IMR-90 (cell line): ENCODE measurements at places on chromosomes 6 and 20.

GRCh38 chr6:55913228-55914195 lies 38.1 kb upstream of the BMP5 start:
- no peaks in the 10 kb centered on the region for H3K27me3 ChIP-seq
- H3K4me1 ChIP-seq: peaks cover 4% of the 10 kb centered on the region
- H3K4me3 ChIP-seq: no peak overlapping the region

- H3K27me3 ChIP-seq: no peaks in the 10 kb centered on the region
- no peak overlapping the region for H3K27ac ChIP-seq
- no peak overlapping the region for H3K4me3 ChIP-seq
- no peak for DNase-seq
- no peaks in the 10 kb centered on the region for H3K4me1 ChIP-seq
Observed at GRCh38 chr6:7451326-7451725, 61.7 kb downstream of the RIOK1 start.

DNA sequence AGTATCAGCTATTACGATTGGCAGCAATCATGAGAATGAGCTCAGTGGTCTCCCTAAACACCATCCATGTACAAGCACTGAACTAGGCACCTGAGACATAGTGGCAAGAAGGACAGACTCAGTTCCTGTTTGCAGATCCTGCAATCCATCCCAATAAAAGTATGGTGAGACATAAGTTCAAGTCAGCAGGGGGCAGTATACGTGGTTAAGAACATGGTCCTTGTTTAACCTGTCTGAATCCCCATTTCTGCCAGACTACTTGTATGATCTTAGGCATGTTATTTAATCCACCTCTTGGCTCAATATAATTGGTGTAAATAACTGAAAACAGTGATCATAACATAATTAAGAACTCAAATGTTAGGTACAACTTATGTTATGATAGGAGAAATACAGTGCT lies 33.2 kb upstream of the PNISR start:
- no peak overlapping the region for H3K4me3 ChIP-seq
- DNase-seq: peak; percentile 44
- H3K27ac ChIP-seq: no peak overlapping the region
- no peaks in the 10 kb centered on the region for H3K27me3 ChIP-seq
- peaks cover 3% of the 10 kb centered on the region; the same call in 1 of the 2 replicates for H3K36me3 ChIP-seq

DNA sequence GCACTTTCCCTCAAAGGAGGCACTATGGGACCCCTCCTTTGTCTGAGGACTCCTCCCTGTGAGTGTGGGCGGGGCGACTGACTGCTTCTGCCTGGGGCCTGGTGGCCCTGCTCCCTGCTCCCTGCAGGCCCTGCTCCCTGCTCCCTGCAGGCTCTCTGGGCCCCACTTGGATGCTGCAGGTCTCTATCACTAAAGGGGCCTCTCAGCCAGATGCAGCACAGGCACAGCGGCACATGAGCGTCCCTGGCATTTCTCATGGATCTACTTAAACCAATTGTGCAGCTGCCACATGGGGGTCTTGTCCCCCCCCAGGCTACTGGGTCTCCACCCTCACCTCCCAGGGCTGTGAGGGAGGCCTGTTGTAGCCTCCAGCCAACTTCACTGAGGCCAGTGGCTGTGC lies 7.8 kb downstream of the EEF1A2 start:
- H3K27ac ChIP-seq: no peak overlapping the region
- no peaks in the 10 kb centered on the region for H3K36me3 ChIP-seq
- no peaks in the 10 kb centered on the region for H3K4me1 ChIP-seq
- peaks cover 18% of the 10 kb centered on the region for H3K27me3 ChIP-seq

GRCh38 chr6:83429857-83430610 lies 817 bp downstream of the ME1 start:
- DNase-seq: peak; percentile 40
- peak overlapping the region; percentile 97 for H3K4me3 ChIP-seq
- no peaks in the 10 kb centered on the region for H3K36me3 ChIP-seq
- H3K4me1 ChIP-seq: peaks cover 7% of the 10 kb centered on the region

DNA sequence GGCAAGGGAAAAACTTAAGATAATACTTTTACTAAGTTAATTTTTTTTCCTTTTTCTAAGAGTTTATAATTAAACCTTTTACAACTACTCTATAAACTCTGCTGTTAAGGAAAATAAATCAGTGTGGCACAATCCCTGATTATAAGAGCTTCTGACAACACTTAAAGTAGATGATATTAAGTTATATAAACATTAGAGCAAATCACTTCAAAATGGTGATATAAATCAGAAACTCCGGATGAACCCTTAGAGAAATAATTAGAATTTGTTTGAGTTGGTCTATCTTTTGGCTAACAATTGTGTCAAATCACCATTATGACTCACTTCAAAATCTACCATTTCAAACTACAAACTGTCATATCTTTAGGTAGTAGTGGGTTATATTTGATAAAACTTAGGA lies 104.9 kb downstream of the ARHGAP18 start:
- H3K27ac ChIP-seq: no peak overlapping the region
- no peaks in the 10 kb centered on the region for H3K27me3 ChIP-seq
- H3K4me3 ChIP-seq: no peak overlapping the region
- H3K36me3 ChIP-seq: no peaks in the 10 kb centered on the region; the same call in 1 of the 2 replicates
- peaks cover 4% of the 10 kb centered on the region; the same call in 1 of the 2 replicates for H3K4me1 ChIP-seq

- no peak overlapping the region for H3K4me3 ChIP-seq
- H3K27me3 ChIP-seq: no peaks in the 10 kb centered on the region
- H3K27ac ChIP-seq: no peak overlapping the region
- H3K36me3 ChIP-seq: no peaks in the 10 kb centered on the region
- no peak for DNase-seq
Observed at GRCh38 chr20:18727032-18727508, 86.5 kb upstream of the SCP2D1 start.

- peaks cover 23% of the 10 kb centered on the region; the same call in 1 of the 2 replicates for H3K4me1 ChIP-seq
- H3K27me3 ChIP-seq: no peaks in the 10 kb centered on the region
- no peak for DNase-seq
- peak overlapping the region; percentile 55; the same call in 1 of the 2 replicates for H3K27ac ChIP-seq
- H3K4me3 ChIP-seq: no peak overlapping the region
Observed at GRCh38 chr6:105810922-105811482, 275.1 kb upstream of the PRDM1 start.

GRCh38 chr20:58623579-58624473 lies 27.3 kb upstream of the STX16 start:
- no peaks in the 10 kb centered on the region for H3K36me3 ChIP-seq
- H3K4me1 ChIP-seq: peaks cover 24% of the 10 kb centered on the region
- no peak overlapping the region for H3K4me3 ChIP-seq
- peak overlapping the region; percentile 83 for H3K27ac ChIP-seq
- DNase-seq: peak; percentile 97

- DNase-seq: no peak
- H3K27me3 ChIP-seq: peaks cover 8% of the 10 kb centered on the region
- H3K36me3 ChIP-seq: no peaks in the 10 kb centered on the region
Observed at GRCh38 chr6:10402648-10403311, 12.1 kb downstream of the TFAP2A start.

- H3K27me3 ChIP-seq: no peaks in the 10 kb centered on the region
- H3K4me3 ChIP-seq: no peak overlapping the region
- peaks cover 25% of the 10 kb centered on the region for H3K4me1 ChIP-seq
- peak overlapping the region; percentile 58 for H3K27ac ChIP-seq
- peak; percentile 99 for DNase-seq
Observed at GRCh38 chr6:170438402-170438753, 114.7 kb downstream of the PSMB1 start.

DNA sequence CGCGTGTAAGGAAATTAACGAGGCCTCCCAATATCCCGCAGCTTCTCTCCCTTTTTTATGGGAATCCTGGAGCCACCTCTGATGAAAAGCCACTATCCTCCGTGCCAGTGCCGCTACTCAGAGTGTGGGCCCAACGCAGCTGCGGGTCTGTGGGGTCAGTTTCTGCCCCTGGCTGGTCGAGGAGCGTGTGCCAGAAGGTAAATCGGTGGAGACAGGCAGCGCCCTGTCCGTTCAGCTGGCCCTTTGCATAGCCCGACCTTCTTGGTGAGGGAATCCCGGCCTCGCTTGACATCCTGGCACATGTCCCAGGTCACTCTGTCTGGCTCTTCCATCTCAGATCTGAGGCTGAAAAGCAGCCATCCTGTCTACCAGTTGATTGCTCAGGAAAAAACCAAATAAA lies 4.6 kb downstream of the THBS2 start:
- H3K27ac ChIP-seq: no peak overlapping the region
- peaks cover 35% of the 10 kb centered on the region for H3K36me3 ChIP-seq
- DNase-seq: no peak
- H3K27me3 ChIP-seq: no peaks in the 10 kb centered on the region

DNA sequence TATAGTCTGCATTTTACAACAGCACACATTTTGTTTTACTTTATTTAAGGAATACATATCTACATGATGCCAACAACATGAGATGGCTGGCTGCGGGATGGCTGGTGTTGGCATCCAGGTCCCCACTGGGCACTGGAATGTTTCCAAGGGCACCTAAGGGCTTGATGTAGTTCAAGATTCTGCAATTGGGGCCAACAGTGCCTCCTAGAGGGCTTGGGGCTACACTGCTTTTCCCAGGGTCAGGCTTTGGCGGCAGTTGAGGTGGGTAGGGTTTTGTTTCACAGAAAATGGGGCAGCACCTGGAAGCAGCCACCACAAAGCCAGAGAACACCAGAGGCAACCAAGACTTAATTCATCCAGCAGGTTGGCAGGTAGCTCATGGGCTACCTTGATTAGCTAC lies 202.2 kb upstream of the PRND start:
- H3K36me3 ChIP-seq: no peaks in the 10 kb centered on the region
- H3K27ac ChIP-seq: no peak overlapping the region
- no peak for DNase-seq

DNA sequence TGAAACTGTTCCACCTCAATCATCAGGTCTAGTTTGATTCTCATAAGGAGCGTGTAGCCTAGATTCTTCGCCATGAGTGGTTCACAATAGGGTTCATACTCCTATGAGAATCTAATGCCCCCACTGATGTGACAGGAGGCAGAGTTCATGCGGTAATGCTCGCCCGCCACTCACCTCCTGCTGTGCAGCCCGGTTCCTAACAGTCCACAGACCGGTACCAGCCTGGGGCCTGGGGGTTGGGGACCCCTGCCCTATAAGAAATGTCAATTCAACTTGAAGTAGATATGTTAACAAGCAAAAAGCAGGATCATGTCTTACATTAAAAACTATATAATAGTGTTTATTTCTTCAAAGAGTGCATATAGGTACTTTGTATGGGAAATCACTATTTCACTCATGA lies 216.5 kb downstream of the COL19A1 start:
- no peaks in the 10 kb centered on the region for H3K4me1 ChIP-seq
- DNase-seq: no peak
- no peak overlapping the region for H3K27ac ChIP-seq
- no peaks in the 10 kb centered on the region for H3K27me3 ChIP-seq
- H3K36me3 ChIP-seq: no peaks in the 10 kb centered on the region

DNA sequence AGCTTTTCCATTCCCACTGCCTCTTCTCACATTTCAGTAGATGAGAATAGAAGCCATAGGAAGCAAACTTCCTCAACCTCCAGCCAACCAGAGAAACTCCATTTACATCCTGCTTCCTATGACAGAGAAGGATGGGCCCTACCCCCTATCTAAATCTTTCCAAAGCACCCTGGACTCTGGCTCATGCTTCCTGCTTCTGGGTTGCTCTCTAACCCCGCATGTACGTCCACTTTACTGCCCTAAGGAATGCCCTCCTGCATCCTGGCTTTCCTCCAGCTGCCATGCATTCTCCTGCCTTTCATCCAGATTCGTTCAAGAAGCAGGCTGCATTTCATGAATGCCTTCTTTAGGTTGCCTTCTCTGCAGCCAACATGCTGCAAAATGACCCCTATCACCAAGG lies 91.9 kb downstream of the FAM217A start:
- peak; percentile 52 for DNase-seq
- H3K27me3 ChIP-seq: no peaks in the 10 kb centered on the region
- H3K27ac ChIP-seq: no peak overlapping the region
- H3K4me1 ChIP-seq: peaks cover 6% of the 10 kb centered on the region

- H3K4me3 ChIP-seq: no peak overlapping the region
- no peaks in the 10 kb centered on the region for H3K36me3 ChIP-seq
- no peaks in the 10 kb centered on the region for H3K27me3 ChIP-seq
- H3K27ac ChIP-seq: no peak overlapping the region
Observed at GRCh38 chr20:43293068-43293786, 103.5 kb upstream of the PTPRT start.

DNA sequence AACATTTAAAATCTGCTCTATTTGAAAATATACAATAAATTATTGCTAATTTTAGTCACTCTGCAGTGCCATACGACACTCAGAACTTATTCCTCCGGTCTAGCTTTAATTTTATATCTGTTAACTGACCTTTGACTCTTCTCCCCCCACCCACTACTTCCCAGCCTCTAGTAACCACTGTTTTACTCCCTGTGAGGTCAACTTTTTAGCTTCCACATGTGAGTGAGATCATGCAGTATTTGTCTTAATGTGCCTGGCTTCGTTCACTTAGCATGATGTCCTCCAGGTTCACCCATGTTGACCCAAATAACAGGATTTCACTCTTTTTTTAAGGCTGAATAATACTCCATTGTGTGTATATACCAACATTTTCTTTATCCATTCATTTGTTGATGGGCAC lies 80.8 kb downstream of the RPP40 start:
- no peak overlapping the region for H3K27ac ChIP-seq
- H3K36me3 ChIP-seq: 0 out of 2 replicates have a peak, but pooled peaks cover 2% of the 10 kb centered on the region
- no peaks in the 10 kb centered on the region; the same call in 1 of the 2 replicates for H3K4me1 ChIP-seq

GRCh38 chr6:4610256-4610655 lies 165.9 kb upstream of the CDYL start:
- peaks cover 12% of the 10 kb centered on the region for H3K4me1 ChIP-seq
- H3K27me3 ChIP-seq: no peaks in the 10 kb centered on the region
- H3K36me3 ChIP-seq: no peaks in the 10 kb centered on the region
- H3K27ac ChIP-seq: no peak overlapping the region
- H3K4me3 ChIP-seq: no peak overlapping the region
- peak; percentile 77 for DNase-seq

DNA sequence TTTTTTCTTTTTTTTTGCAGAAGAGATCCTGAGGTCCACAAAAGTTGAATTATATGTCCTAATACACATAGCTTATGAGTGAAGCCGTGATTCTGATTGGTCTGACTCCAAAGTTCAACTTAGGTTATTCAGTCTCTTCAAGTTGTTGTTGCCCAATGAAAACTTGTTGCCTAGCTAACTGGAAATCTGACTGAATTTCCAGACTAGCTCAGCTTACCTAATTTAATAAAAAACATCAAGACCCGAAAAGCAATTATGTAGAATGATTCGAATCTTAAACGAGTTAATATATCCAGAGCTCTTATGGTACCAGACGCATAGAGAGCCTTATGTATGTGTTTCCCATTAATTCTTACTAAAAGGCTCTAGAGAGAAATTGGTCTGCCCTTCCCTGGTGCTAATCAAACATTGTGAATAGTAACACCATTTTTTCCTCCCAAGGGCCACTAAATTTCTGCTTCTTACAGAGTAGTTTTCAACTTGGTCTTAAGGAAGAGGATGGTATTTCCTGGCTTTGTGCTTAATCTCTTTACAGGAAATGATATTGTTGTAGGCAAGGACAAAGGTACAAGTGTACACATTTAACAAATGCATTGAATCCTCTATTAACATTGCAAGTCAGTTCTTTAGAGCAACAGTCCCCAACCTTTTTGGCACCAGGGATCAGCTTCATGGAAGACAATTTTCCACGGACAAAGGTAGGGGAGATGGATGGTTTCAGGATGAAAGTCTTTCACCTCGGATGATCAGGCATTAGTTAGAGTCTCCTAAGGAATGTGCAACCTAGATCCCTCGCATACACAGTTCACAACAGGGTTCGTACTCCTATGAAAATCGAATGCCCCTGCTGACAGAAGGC lies 107.9 kb downstream of the TSHZ2 start:
- H3K27me3 ChIP-seq: no peaks in the 10 kb centered on the region
- no peak overlapping the region for H3K4me3 ChIP-seq
- no peaks in the 10 kb centered on the region for H3K4me1 ChIP-seq

GRCh38 chr6:170267688-170268087 lies 23.2 kb downstream of the DLL1 start:
- DNase-seq: no peak
- H3K4me1 ChIP-seq: peaks cover 9% of the 10 kb centered on the region
- H3K36me3 ChIP-seq: no peaks in the 10 kb centered on the region
- peaks cover 5% of the 10 kb centered on the region; the same call in 1 of the 2 replicates for H3K27me3 ChIP-seq
